ENCODE measurements at places on chromosomes 5 and 9. TPM values are rescaled to one million over a fixed set of nuclear protein-coding genes. Genes with fewer than 3 reads are reported as not detected.

DNA sequence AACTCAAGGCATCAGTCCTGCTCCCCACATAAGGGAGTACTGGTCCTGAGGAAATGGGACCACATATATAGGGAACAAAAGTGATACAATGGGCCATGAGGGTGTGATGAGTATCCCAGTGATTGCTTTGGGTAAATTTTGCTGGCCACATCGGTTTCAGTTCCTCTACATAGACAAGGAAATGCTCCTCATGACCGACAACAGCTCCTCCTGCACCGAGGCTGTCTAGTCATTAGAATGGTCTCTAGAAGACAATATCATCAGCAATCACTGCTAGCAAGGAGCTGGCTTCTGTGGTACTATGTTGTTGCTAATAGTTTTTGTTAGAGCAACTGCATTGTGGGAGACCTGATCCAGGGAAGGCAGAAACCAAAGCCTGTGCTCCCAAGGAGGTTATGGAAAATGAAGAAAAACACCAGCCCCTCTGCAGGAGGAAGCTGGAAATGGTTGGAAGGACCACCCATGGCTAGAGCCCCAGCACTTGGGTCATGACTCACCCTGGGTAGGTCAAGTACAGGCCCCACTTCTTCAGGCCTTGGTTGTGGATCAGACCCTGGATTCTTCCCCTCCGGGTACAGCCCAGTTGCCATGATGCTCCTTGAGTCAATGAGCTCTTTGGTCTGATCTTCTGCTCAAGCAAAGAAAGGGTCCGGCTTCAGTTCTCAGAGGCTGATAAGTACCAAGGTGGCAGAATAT, 3.4 kb upstream of the CTSL start:
- H3K36me3 ChIP-seq: no peaks in the 10 kb centered on the region
- peaks cover 10% of the 10 kb centered on the region for H3K4me1 ChIP-seq
- H3K27me3 ChIP-seq: no peaks in the 10 kb centered on the region
- no peak for DNase-seq
- H3K27ac ChIP-seq: peak overlapping the region; percentile 29

GRCh38 chr5:9956725-9957124, 293.0 kb downstream of the ATPSCKMT start:
- H3K36me3 ChIP-seq: no peaks in the 10 kb centered on the region
- H3K4me3 ChIP-seq: no peak overlapping the region
- no peak for DNase-seq
- H3K4me1 ChIP-seq: peaks cover 2% of the 10 kb centered on the region

DNA sequence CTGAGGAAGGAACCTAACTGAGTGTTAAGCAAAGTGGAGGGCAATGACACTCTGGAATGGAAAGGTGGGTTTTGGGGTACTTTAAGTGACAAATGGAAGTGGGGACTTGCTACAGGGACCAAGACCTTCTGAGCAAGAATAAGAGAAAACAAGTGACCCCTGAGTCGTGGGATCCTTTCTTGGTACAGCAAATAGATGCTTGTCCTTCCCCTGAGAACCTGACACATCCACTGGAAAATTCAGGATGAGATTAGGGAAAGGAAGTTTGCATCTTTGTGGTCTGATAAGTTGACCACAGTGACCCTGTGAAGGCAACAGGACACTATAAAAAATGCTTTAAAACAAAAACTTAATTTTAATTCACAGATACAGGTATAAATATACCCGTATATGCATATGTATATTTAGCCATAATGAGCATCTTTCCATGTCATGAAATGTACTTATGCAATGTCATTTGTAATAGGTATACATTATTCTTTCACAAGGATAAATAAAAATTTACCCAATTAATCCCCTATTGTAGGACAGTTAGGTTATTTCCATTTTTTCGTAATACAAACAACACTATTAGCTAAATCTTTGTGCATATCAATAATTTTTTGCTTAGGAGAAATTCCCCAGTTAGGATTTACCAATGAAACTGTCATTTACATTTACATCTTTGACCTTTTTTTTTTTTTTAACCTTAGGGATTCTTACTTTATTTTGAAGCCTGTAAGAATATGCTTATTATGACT, 2.0 kb upstream of the IRF1 start:
- no peak overlapping the region for H3K4me3 ChIP-seq
- peaks cover 52% of the 10 kb centered on the region for H3K4me1 ChIP-seq
- no peaks in the 10 kb centered on the region for H3K36me3 ChIP-seq
- H3K27ac ChIP-seq: peak overlapping the region; percentile 99

TRIO gene
- 388 TPM for total RNA-seq

PAPPA gene
- total RNA-seq: 1.7 TPM

PCDHGB4 gene
- 4.4 TPM for total RNA-seq

GRCh38 chr5:15834596-15835245, 334.7 kb downstream of the FBXL7 start:
- no peaks in the 10 kb centered on the region for H3K27me3 ChIP-seq
- no peaks in the 10 kb centered on the region for H3K4me1 ChIP-seq
- DNase-seq: no peak
- H3K4me3 ChIP-seq: no peak overlapping the region

CYLC2 gene
- not detected for total RNA-seq

DNA sequence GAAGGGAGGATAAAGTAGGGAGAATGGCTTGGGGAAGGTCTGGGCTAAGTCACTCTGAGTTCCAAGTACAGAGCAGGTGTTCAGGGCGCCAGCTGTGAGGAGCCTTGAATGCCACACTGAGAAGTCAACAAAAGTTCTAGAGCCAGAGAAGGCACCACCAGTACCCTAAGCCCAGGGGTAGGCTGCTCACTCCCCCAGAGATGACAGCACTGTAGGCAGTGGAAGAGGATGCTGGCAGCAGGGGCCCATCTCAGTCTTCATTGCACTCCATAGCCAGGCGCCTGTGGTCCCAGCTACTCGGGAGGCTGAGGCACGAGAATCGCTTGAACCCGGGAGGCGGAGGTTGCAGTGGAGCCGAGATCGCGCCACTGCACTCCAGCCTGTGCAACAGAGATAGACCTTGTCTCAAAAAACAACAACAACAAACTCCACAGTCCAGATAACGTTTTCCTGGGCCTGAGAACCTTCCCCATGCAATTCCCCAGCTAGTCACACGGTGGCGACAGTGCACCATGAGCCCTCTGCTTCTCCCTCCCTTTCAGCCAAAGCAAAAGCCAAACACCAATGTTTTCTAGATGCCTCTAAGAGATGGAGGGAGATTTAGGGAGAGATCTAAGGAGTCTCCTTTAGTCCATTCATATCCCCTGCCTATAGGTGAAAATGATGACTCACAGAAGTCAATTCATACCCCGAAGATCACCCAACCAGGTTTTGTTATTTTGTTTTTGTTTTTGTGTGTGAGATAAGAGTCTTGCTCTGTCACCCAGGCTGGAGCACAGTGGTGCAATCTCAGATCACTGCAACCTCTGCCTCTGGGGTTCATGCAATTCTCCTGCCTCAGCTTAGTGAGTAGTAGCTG, 19.8 kb upstream of the NSD1 start:
- DNase-seq: peak; percentile 81
- no peaks in the 10 kb centered on the region for H3K36me3 ChIP-seq
- no peaks in the 10 kb centered on the region for H3K27me3 ChIP-seq
- H3K27ac ChIP-seq: peak overlapping the region; percentile 26
- H3K4me1 ChIP-seq: peaks cover 20% of the 10 kb centered on the region
- H3K4me3 ChIP-seq: no peak overlapping the region

FAM219A gene
- total RNA-seq: 9.4 TPM

FRMPD1 gene
- total RNA-seq: 0.27 TPM

DNA sequence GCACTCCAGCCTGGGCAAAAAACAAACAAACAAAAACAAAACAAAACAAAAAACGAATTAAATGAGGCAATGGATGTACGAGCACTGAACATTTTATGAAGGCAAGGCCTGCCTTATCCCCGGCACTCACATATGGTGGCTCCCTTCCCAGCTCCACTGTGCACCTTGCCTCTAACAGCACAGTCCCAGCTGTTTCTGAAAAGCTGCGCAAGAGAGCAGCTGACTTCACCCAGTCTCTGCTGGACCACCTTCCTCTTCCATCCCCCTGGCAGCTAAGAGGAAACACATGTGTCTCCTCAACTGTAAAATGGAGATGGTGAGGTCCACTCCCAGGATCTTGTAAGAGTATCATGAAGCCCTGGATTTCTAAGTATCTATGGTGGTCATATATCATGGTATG, 100.7 kb downstream of the KLF4 start:
- no peaks in the 10 kb centered on the region for H3K27me3 ChIP-seq
- no peaks in the 10 kb centered on the region for H3K36me3 ChIP-seq
- no peak overlapping the region for H3K27ac ChIP-seq
- no peak for DNase-seq

CMYA5 gene
- 3.4 TPM for total RNA-seq

- H3K27me3 ChIP-seq: no peaks in the 10 kb centered on the region
- H3K4me1 ChIP-seq: no peaks in the 10 kb centered on the region
- DNase-seq: no peak
- H3K27ac ChIP-seq: no peak overlapping the region
- H3K36me3 ChIP-seq: no peaks in the 10 kb centered on the region
Observed at GRCh38 chr5:125673359-125673950, 749.8 kb upstream of the GRAMD2B start.

DNA sequence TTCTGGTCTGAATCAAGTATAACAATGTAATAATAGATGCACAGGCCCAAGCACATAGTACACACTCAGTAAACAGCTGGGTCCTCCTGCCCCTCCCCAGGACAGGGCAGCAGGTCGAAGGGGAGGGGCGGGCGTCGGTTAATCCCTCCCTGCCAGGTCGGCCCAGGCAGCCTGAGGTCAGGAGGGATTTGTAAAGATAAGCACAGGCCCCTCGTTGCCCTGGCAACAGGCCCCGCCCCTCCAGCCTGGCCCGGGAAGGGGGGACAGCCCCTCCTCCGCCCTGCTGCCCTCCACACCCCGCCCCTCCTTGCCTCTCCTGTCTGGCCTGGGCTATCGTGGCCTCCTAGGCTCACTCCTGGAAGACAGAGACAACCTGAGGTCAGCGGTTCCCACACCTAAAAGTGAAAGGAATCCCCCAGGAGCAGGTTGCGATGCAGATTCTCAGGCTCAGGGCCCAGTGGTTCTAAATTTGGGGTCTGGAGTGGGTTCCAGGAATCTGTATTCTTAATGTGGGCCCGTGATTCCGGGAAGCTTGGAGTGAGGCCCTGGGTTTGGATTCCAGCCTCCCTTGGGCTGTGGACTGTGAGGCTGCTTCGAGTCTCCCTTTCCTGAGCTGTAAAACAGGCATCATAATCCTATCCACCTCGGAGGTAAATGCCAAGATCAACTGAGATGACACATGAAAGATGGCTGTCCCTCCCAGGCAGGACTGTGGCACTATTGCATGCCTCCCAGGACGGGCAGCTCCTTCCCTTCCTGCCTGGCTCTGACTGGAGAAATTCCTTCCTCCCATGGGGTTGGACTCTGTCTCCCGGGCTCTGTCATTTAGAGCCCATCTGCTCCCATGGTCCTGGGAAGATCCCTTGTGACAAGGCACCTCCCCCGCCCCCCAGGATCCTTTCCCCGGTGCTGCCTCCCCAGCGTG, 4.4 kb downstream of the CRB2 start:
- peak; percentile 87 for DNase-seq
- H3K4me1 ChIP-seq: peaks cover 10% of the 10 kb centered on the region
- peak overlapping the region; percentile 45 for H3K27ac ChIP-seq
- H3K27me3 ChIP-seq: no peaks in the 10 kb centered on the region

GRCh38 chr5:99928490-99928889, 606.7 kb upstream of the FAM174A start:
- H3K36me3 ChIP-seq: no peaks in the 10 kb centered on the region
- H3K4me3 ChIP-seq: no peak overlapping the region

- no peaks in the 10 kb centered on the region for H3K36me3 ChIP-seq
- H3K4me1 ChIP-seq: peaks cover 25% of the 10 kb centered on the region
- no peak overlapping the region for H3K27ac ChIP-seq
- DNase-seq: no peak
- no peak overlapping the region for H3K4me3 ChIP-seq
Observed at GRCh38 chr9:137279741-137280473, 2.4 kb downstream of the TOR4A start.

DNA sequence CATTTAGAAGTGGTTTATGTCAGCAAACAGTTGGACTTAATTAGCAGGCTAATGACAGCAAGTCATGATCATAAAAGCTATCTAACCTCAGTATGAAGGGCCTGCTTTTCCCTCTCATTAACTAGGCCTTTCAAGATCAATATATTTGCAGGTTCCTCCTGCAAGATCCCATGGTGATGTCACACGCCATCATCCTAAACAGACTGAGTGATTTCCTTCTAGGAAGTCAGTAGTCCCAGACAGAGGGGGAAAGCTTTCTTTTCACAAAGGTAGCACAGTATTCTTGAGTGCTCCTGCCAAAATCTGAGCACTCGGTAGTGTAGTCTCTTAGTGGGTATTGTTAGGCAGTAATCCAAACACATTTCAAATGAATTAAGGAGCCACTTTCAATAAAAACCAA, 52.5 kb downstream of the UIMC1 start:
- no peak overlapping the region for H3K4me3 ChIP-seq
- no peak overlapping the region for H3K27ac ChIP-seq
- no peak for DNase-seq
- no peaks in the 10 kb centered on the region for H3K27me3 ChIP-seq

DNA sequence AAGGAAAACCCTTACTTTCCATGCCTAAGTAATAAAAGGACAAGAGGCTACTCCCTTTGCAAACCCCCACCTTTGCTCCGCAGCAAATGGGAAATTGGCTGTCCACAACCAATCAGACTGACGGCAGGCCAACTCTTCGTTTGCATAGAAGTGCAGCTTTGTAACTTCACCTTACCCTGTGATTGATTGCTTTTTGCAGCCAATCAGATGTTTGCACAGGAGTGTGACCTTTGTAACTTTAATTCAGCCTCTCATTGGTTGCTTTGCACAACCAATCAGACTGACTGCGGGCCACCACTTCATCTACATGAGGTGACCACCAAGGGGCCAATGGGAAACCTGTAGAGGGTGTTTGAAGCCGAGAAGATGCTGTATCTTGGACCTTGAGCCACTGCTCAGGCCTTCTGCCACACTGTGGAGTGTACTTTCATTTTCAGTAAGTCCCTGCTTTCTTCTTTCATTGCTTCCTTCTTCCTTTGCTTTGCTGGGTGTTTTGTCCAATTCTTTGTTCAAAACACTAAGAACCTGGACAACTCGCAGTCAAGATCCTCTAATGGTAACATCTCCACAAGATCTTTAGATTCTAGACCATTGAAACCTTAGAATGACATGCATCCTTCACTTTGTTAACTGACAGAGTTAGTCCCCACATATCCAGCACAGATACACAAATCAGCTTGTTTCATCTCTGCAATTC, 51.3 kb upstream of the FREM1 start:
- no peaks in the 10 kb centered on the region for H3K27me3 ChIP-seq
- peak; percentile 34 for DNase-seq
- H3K36me3 ChIP-seq: no peaks in the 10 kb centered on the region

KIF27 gene
- total RNA-seq: 5.2 TPM

- no peak overlapping the region for H3K4me3 ChIP-seq
- no peaks in the 10 kb centered on the region for H3K27me3 ChIP-seq
- H3K4me1 ChIP-seq: no peaks in the 10 kb centered on the region
- H3K36me3 ChIP-seq: no peaks in the 10 kb centered on the region
- no peak overlapping the region for H3K27ac ChIP-seq
Observed at GRCh38 chr5:107135391-107135790, 535.3 kb downstream of the EFNA5 start.

GRCh38 chr5:77167695-77168121, 42.8 kb upstream of the PDE8B start:
- no peak overlapping the region for H3K4me3 ChIP-seq
- peaks cover 9% of the 10 kb centered on the region for H3K4me1 ChIP-seq
- no peak for DNase-seq
- no peaks in the 10 kb centered on the region for H3K27me3 ChIP-seq
- no peaks in the 10 kb centered on the region for H3K36me3 ChIP-seq
- no peak overlapping the region for H3K27ac ChIP-seq

Measured in transverse colon (tissue), 4 donors.